ENCODE measurements at places on chromosomes 12 and 14.
A peak's percentile ranks its signal among the peaks of the same experiment; 100 is the strongest.

- DNase-seq = no peak
These were observed 51.5 kb upstream of the CMKLR1 start for GRCh38 chr12:108390495-108391203.

DNA sequence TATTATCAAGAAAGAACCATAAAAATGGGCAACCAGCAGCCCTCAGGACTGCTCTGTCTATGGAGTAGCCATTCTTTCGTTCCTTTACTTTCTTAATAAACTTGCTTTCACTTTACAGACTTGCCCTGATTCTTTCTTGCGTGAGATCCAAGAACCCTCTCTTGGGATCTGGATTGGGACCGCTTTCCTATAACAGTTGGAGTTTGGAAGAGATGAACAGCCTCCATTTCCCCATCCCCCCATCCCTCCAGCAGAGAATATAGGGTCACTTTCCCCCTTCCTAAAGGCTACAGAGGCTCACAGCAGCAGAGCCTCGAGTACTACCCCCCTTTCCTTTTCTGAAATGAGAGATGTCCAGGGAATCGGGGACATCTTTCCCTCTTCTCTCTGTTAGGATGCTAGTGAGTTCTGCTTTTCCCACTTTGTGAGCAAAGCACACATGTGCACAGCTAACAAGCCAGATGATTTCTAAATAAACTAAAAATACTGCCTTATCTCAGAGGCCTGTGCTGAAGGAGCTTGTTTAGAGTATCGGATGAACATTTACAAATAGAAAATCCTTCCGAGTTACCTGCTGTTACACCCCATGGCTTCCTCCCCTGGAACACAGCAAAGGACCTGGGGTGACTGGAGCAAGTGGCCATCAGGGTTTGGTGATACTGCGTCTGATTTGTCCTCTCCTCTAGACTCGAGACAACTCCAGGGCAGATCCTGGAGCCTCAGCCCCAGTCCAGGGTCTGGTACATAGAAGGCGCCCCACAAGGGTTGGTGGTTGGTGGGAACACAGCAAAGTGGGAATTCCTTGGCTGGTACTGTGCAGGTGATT is 144.2 kb downstream of the SLC38A6 start:
- no peak for DNase-seq

GRCh38 chr12:50082644-50083043 is 2.5 kb upstream of the SMARCD1 start:
- DNase-seq = no peak

- DNase-seq = no peak
These were observed 55.2 kb downstream of the TGFB3 start for GRCh38 chr14:75926431-75927115.

GRCh38 chr12:119444462-119445044 is 110.0 kb downstream of the CCDC60 start:
- DNase-seq = peak; percentile 60

DNA sequence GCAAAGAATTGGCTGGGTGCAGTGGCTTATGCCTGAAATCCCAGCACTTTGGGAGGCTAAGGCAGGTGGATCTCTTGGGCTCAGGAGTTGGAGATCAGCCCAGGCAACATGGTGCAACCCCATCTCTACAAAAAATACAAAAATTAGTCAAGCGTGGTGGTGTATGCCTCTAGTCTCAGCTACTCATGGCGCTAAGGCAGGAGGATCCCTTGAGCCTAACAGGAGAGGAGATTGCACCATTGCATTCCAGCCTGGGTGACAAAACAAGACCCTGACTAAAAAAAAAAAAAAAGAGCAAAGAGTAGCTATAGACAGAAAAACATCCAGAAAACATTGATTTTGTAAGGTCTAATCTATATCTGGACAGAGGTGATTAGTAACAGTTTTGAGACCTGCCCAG is 25.0 kb downstream of the KIF21A start:
- no peak for DNase-seq

GRCh38 chr14:75851574-75851866 is 130.3 kb downstream of the TGFB3 start:
- DNase-seq = no peak

Data from activated CD4-positive, alpha-beta memory T cell treated with anti-CD3 and anti-CD28 coated beads for 36 hours (primary cell).